ENCODE measurements at places on chromosomes 7 and 10. TPM values are rescaled to one million over a fixed set of nuclear protein-coding genes. Genes with fewer than 3 reads are reported as not detected.

The CFAP46 gene
- total RNA-seq: 0.35 TPM

The GTF2IRD2 gene
- total RNA-seq: 7.8 TPM

The GDF2 gene
- 0.16 TPM for total RNA-seq

The STEAP1B gene
- not detected for total RNA-seq

DNA sequence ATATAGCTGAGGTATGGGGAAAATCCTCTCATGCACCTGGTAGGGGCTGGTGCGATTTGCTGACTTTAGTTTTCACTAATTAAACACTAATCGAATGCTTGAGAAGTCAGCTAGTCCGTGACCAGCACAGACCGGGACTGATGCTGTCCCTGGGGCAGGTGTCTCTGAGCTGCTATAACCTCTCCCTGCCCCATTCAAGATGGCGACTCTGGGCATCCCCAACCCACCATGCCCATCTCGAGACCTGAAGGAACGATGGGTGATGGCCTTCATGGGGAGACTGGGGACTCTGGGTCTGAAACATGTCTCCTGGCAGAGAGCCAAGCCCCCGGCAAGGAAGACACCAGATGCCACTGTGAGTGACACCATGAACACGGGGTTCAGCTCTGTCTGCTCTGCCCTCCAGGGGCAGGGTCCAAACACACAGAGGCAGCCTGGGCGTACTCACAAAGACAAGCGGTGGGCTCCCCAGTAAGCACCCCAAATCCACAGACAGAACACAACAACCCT lies 57.4 kb downstream of the GNA12 start:
- no peak for DNase-seq

DNA sequence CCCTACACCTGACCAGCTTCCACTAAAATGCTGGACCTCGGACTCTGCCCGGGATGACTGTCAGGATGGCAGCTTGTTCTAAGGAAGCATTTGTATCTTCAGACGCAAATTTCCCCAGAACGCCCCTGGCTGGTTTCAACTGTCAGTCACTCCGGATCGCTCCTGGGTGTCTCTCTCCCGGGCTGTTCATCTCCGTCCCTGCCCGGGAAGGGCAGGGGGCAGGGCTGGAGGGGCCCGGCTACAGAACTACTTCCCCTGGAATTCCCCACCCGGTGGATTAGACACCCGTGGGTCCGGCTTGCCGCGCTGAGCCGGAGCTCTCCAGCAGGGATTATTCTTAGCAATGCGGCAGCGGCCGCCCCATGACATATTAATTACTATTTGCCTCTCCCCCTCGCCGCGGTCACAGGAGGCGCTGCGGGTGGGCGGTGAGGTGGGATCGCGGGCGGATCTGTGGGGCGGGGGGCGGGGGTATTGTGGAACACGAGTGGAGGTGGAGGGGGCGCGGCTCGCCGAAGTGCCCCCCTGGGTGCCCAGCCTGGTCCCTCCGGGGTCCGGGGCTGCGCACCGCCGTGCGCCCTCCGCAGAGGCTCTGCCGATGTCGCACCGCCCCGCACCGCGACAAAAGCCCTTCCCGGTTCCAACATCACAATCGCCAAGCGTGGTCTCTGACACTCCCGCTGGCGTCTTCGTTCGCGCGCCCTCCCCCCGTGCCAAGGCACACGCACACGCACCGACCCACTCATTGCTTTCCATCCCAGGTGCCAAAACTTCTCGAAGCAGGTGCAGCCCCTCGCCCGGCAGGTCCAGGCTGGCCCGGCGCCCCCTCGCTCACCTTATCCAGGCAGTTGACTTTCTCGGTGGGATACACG lies 276.1 kb upstream of the NEBL start:
- no peak for DNase-seq

- peak; percentile 79 for DNase-seq
Observed at GRCh38 chr7:131007439-131008330, 273.7 kb upstream of the KLF14 start.

DNA sequence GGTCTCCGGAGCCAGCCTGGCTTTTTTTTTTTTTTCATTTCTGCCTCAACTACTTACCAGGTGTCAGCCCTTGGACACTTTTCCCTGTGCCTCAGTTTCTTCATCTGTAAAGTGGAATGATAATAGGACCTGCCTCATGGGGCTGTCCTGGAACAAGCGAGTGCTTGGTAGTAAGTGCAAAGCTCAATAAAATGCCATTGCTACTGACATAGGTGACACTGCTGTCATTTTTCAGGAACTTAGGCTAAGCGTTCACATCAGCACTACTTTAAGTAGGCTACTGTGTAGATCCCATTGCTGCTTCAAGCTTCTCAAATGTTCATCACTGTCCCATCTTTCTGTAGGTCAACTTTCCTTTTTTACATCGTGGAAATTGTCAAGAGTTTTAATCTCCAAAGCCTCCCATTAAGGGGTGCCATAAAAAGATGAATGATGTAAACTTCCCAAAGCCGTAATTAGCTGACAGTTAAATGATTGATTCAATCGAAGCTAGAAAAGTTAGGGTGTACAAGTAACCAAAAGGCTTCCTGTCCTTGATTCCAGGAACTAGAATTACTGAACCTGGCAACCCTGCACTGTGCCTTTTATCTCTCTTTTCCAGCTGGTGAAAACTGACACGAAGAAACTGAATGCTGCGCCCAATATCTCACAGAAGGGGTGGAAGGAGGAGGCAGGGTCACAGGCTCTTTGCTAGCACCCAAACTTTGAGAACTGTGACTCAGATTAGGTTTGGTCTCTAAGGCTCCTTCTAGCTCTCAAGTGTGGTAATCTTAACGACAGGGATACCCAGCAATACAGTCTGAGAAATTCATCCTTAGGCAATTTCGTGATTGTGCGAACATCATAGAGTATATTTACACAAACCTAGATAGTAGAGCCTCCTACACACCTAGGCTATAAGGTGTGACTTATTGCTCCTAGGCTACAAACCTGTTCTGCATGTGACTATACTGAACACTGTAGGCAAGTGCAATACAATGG lies 861 bp upstream of the USP6NL start:
- no peak for DNase-seq

DNA sequence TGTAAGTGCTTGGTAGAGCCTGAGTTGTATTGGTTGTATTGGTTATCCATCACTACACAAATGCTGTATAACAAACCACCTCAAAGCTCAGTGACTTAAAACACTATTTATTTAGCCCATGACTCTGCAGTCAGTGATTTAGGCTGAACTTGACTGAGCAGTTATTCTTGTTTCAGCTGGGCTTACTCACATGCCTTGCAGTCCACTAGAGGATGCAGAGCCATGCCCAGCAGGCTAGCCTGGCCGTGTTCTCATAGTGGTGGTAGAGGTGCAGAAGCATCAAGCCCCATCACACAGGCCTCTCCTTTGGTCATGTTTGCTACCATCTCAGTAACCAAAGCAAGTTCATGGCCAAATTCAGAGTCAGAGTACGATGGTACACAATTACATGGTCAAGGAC lies 43.9 kb downstream of the LUC7L2 start:
- no peak for DNase-seq

DNA sequence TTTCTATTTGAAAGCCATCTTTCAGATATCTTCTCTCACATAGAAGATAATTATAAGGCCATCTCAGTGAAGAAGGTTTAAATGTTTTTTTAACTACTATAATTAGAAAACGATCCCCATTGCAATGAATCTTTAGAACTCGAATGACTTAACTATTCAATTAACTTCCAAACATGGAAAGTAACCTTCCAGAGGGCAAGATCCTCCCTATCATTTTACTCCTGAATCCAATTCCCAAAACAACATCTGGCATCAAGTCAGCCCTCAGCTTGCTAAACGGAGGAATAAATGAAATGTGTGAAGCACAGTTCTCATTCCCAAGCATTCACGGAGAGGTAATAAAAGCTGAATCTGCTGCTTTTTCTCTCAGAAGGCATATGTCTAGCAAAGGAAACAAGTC lies 293.4 kb downstream of the PLXDC2 start:
- no peak for DNase-seq

DNA sequence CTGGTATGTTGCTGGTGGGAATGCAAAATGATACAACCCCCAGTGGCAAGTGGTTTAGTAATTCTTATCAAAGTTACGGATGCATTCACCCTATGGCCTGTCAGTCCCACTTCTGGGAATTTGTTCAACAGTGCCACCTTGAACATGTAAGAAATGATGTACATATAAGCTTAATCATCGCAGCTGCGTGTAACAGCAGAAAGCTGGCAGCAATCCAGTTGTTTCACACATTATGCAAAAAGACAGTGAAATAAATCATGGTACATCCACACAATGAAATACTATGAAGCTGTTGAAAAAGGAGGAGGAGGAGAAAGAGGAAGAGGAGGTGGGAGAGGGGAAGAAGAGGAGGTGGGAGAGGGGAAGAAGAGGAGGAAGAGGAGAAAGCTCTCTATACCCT lies 76.2 kb upstream of the MYL10 start:
- no peak for DNase-seq

- no peak for DNase-seq
Observed at GRCh38 chr7:35797311-35797710, 3.5 kb upstream of the SEPTIN7 start.

All from right atrium auricular region (tissue), 2 donors.